ENCODE measurements at places on chromosomes 5 and 9. TPM values are rescaled to one million over a fixed set of nuclear protein-coding genes. Genes with fewer than 3 reads are reported as not detected.

The REEP5 gene
- total RNA-seq: 60.2 TPM

The TAS2R1 gene
- total RNA-seq: not detected

The MYO10 gene
- 7.1 TPM for total RNA-seq

The OSTF1 gene
- 27.4 TPM for total RNA-seq

The TOPORS gene
- total RNA-seq: 16.5 TPM

The SHLD3 gene
- 0.86 TPM for total RNA-seq

The NEURL1B gene
- 34.1 TPM for total RNA-seq

The KCNT1 gene
- not detected for total RNA-seq

The ZSWIM6 gene
- 16.4 TPM for total RNA-seq
